ENCODE measurements at places on chromosomes 7 and 10. TPM values are rescaled to one million over a fixed set of nuclear protein-coding genes. Genes with fewer than 3 reads are reported as not detected.
A peak's percentile ranks its signal among the peaks of the same experiment; 100 is the strongest.

DNA sequence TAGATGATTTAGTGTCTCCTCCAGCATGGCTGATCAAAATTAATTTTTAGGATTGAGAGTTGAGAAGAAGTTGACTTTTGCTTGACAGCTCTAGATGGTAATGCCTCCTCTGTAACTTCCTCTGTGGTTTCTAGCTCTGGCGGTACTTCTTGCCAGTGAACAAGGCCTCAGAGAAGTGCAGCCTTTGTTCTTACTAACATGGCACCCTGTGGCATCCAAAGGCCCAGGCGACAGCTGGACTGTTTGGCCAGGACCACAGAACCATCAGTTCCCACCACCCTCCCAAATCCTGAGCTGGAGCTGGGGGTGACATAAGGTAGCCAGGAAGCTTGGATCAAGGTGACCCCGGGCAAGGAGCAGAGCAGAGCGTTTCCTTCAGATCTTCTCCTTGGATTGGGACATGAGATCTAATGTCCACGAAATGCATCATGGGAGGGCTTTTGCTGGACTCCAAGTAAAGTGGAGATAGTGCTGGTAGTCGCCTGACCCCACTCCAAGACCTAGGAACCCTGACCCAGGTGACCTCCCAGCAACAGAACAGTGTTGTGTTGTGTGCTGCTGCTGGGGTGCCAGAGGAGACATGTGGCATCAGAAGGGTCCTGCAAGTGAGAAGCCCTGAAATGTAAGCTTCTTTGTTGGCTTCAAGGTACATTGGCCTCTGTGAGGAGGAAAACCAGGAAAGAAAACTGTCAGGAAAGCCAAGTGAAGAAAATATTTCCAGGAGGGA is 41.8 kb downstream of the APBB1IP start:
- DNase-seq = no peak
- H3K36me3 ChIP-seq = no peaks in the 10 kb centered on the region
- no peaks in the 10 kb centered on the region for H3K27me3 ChIP-seq

DNA sequence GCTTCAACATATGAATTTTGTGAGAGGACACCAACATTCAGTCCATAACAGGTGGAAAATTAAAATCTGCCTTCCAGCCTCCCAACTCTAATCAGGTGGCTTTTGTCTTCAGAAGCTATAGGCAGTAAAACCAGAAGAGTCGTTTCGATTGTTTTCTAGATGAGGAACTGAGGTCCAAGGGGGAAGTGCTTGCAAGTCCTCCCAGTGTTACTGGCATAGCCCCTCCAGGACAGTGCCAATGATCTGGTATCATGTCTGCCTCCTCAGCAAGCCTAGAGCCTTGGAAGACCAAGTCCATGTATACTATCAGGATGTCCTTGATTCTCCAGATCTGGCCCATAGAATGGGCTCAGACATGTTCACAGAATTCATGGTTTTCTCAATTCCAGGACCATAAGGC is 16.9 kb downstream of the CYP26A1 start:
- DNase-seq = no peak
- no peaks in the 10 kb centered on the region for H3K27me3 ChIP-seq
- no peaks in the 10 kb centered on the region for H3K36me3 ChIP-seq
- H3K4me1 ChIP-seq = no peaks in the 10 kb centered on the region
- no peak overlapping the region for H3K27ac ChIP-seq
- H3K4me3 ChIP-seq = no peak overlapping the region

GRCh38 chr10:59135275-59135674 is 41.2 kb upstream of the PHYHIPL start:
- no peaks in the 10 kb centered on the region for H3K27me3 ChIP-seq
- no peak overlapping the region for H3K27ac ChIP-seq
- peaks cover 1% of the 10 kb centered on the region for H3K4me1 ChIP-seq
- H3K36me3 ChIP-seq = no peaks in the 10 kb centered on the region

ADCY1 gene
- total RNA-seq = 1.8 TPM

- no peaks in the 10 kb centered on the region for H3K36me3 ChIP-seq
- peaks cover 3% of the 10 kb centered on the region for H3K4me1 ChIP-seq
- no peak overlapping the region for H3K4me3 ChIP-seq
- DNase-seq = no peak
Observed at GRCh38 chr10:48751730-48752129, 67.1 kb downstream of the WDFY4 start.

GRCh38 chr7:31420948-31421347 is 80.4 kb upstream of the NEUROD6 start:
- no peaks in the 10 kb centered on the region for H3K4me1 ChIP-seq
- H3K27ac ChIP-seq = no peak overlapping the region

RUFY2 gene
- 55.3 TPM for total RNA-seq

KLLN gene
- total RNA-seq = 1.1 TPM

DNA sequence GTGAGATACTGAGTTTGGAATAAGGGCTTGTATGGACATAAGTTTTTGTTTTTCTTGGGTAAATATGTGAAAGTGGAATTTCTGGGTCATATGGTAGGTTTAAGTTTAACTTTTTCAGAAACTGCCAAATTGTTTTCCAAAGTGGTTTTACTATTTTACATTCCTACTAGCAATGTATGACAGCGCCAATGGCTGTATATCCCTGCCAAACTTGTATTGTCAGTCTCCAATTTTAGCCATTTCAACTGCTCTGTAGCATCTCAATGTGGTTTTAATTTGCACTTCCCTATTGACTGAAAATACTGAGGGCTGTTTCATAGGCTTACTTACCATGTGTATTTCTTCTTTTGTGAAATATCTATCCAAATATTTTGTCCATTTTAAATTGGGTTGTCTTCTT is 90.5 kb upstream of the ZNF32 start:
- H3K36me3 ChIP-seq = no peaks in the 10 kb centered on the region
- DNase-seq = no peak
- H3K27me3 ChIP-seq = no peaks in the 10 kb centered on the region
- no peak overlapping the region for H3K4me3 ChIP-seq

KCP gene
- total RNA-seq = 0.64 TPM

- H3K36me3 ChIP-seq = no peaks in the 10 kb centered on the region
- no peak overlapping the region for H3K27ac ChIP-seq
- no peak for DNase-seq
- no peak overlapping the region for H3K4me3 ChIP-seq
Observed at GRCh38 chr7:151411551-151411950, 1.7 kb upstream of the WDR86 start.

NOS3 gene
- total RNA-seq = 11.9 TPM

GRID1 gene
- total RNA-seq = 3.6 TPM

DNA sequence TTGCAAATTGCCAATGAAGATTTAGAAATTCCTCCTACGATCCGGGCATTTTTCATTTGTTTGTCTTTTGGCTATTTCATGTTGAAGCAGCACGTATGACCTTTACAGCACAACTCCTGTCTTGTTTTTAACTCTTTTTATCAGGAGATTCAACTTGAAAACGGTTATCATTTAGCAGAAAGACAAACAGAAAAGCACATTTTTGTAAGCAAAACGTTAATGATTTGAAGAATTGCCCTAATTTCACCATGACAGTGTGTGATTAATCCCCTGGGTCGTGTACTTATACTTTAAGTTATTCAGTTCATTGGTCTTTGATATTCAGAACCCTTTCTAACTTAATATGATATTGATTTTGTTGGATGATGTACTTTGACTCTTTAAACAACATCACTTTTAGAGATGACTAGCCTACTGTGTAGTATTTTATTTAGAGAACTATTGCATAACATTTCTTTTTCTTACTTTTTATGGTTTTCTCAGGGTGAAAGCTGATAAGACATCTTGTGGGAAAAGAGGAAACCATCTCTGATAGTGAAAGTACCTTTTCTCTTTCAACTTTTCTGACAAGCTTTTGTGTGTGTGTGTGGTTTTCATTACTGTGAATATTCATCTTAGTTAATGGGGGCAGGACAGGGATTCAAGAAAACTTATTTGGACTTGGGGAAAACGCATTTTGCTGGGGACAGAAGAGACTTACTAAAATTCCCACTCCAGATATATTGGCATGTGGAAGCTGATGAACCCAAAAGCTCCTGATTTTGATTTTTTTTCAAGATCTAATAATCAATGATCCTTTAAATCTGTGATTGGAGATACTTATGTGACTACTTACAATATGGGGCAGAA is 8.1 kb downstream of the HHEX start:
- H3K36me3 ChIP-seq = no peaks in the 10 kb centered on the region
- no peak for DNase-seq
- no peak overlapping the region for H3K27ac ChIP-seq
- no peak overlapping the region for H3K4me3 ChIP-seq
- no peaks in the 10 kb centered on the region for H3K27me3 ChIP-seq

RPEL1 gene
- total RNA-seq = not detected

GRCh38 chr10:111077479-111077784 is 603 bp downstream of the ADRA2A start:
- H3K4me1 ChIP-seq = peaks cover 15% of the 10 kb centered on the region
- H3K4me3 ChIP-seq = peak overlapping the region; percentile 30
- H3K27me3 ChIP-seq = peaks cover 41% of the 10 kb centered on the region
- H3K36me3 ChIP-seq = no peaks in the 10 kb centered on the region

- DNase-seq = no peak
- no peak overlapping the region for H3K4me3 ChIP-seq
- H3K36me3 ChIP-seq = peaks cover 20% of the 10 kb centered on the region
- H3K27ac ChIP-seq = peak overlapping the region; percentile 9
- peaks cover 13% of the 10 kb centered on the region for H3K4me1 ChIP-seq
- no peaks in the 10 kb centered on the region for H3K27me3 ChIP-seq
Observed at GRCh38 chr7:73519867-73520672, 2.0 kb downstream of the BAZ1B start.

GRCh38 chr10:18429335-18429734 is 222.1 kb downstream of the NSUN6 start:
- no peak overlapping the region for H3K27ac ChIP-seq
- no peaks in the 10 kb centered on the region for H3K36me3 ChIP-seq
- H3K4me3 ChIP-seq = no peak overlapping the region
- no peaks in the 10 kb centered on the region for H3K4me1 ChIP-seq
- DNase-seq = no peak
- no peaks in the 10 kb centered on the region for H3K27me3 ChIP-seq

HSPA14 gene
- total RNA-seq = 13.6 TPM

GRCh38 chr7:94998266-94999068 is 91.1 kb downstream of the PPP1R9A start:
- no peak overlapping the region for H3K4me3 ChIP-seq
- no peaks in the 10 kb centered on the region for H3K36me3 ChIP-seq
- peak; percentile 68 for DNase-seq
- no peaks in the 10 kb centered on the region for H3K27me3 ChIP-seq

SPAM1 gene
- total RNA-seq = not detected

- H3K27me3 ChIP-seq = no peaks in the 10 kb centered on the region
- peak; percentile 36 for DNase-seq
- peaks cover 5% of the 10 kb centered on the region for H3K4me1 ChIP-seq
- H3K36me3 ChIP-seq = no peaks in the 10 kb centered on the region
- peak overlapping the region; percentile 92 for H3K27ac ChIP-seq
- no peak overlapping the region for H3K4me3 ChIP-seq
Observed at GRCh38 chr10:4243651-4244050, 458.6 kb upstream of the KLF6 start.

TET1 gene
- 23.5 TPM for total RNA-seq

- H3K27ac ChIP-seq = no peak overlapping the region
- DNase-seq = no peak
- no peaks in the 10 kb centered on the region for H3K36me3 ChIP-seq
- peaks cover 4% of the 10 kb centered on the region for H3K4me1 ChIP-seq
Observed at GRCh38 chr7:28018446-28018845, 162.1 kb downstream of the JAZF1 start.

GRCh38 chr10:8554574-8554973 is 500.1 kb downstream of the GATA3 start:
- H3K36me3 ChIP-seq = no peaks in the 10 kb centered on the region
- no peak overlapping the region for H3K27ac ChIP-seq
- no peaks in the 10 kb centered on the region for H3K27me3 ChIP-seq

WEE2 gene
- total RNA-seq = not detected

DNA sequence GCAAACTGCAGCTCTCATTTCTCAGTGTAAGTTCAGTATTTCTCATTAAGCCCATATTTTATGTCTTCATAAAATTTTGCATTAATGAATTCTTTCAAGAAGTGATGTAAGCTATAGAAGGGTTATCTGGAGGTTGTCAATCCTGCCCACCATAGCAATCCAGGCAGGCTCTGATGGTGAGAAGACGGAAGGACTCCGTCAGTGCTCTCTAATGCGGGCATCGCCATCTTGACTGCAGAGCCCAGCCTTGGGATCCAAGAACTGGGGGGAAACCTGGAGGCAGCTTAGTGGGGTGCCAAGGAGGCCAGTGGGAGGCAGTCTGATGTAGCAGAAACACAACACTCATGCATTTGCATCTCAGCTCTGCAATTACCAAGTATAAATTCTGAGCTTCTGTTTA is 707.4 kb upstream of the NRP1 start:
- no peak overlapping the region for H3K4me3 ChIP-seq
- no peaks in the 10 kb centered on the region for H3K36me3 ChIP-seq
- no peaks in the 10 kb centered on the region for H3K27me3 ChIP-seq
- H3K4me1 ChIP-seq = peaks cover 7% of the 10 kb centered on the region
- no peak for DNase-seq

DNA sequence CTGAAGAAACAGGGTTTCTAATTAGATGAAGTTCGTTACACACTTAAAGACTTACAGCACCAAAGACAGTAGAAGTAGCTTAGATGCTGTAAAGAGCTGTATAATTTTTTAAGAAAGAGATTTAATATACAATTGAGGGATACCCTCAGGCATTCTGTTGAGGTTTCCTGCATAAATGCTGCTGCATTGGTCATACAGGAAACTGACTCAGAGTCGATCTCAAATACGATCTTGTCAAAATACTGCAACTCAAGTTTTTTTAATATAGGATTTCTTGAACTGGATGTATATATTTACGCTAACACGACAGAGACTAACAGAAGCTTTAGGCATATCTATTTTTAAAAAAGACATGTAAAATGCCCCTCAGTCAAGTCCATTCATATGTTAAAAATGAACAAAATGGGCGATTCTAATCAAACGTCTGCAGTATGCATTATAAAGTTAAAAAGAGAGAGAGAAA is 2.4 kb upstream of the ARID5B start:
- H3K4me3 ChIP-seq = no peak overlapping the region
- H3K27me3 ChIP-seq = no peaks in the 10 kb centered on the region
- H3K36me3 ChIP-seq = no peaks in the 10 kb centered on the region

GRCh38 chr7:138752518-138753149 is 45.2 kb upstream of the TMEM213 start:
- peak; percentile 22 for DNase-seq
- no peaks in the 10 kb centered on the region for H3K36me3 ChIP-seq
- H3K27me3 ChIP-seq = no peaks in the 10 kb centered on the region
- H3K27ac ChIP-seq = no peak overlapping the region
- H3K4me1 ChIP-seq = peaks cover 4% of the 10 kb centered on the region
- no peak overlapping the region for H3K4me3 ChIP-seq

- H3K4me3 ChIP-seq = no peak overlapping the region
- no peaks in the 10 kb centered on the region for H3K36me3 ChIP-seq
- H3K27me3 ChIP-seq = no peaks in the 10 kb centered on the region
Observed at GRCh38 chr7:136036336-136036735, 59.2 kb upstream of the MTPN start.

CDC14C gene
- total RNA-seq = not detected

GRCh38 chr7:120709972-120710320 is 148.0 kb downstream of the TSPAN12 start:
- no peaks in the 10 kb centered on the region for H3K4me1 ChIP-seq
- H3K27me3 ChIP-seq = no peaks in the 10 kb centered on the region

- H3K4me1 ChIP-seq = no peaks in the 10 kb centered on the region
- no peak overlapping the region for H3K27ac ChIP-seq
- H3K27me3 ChIP-seq = no peaks in the 10 kb centered on the region
- DNase-seq = peak; percentile 61
- H3K36me3 ChIP-seq = peaks cover 29% of the 10 kb centered on the region
Observed at GRCh38 chr10:35027567-35027966, 62.6 kb downstream of the CUL2 start.
